Stromal cell of bone marrow (primary cell): ENCODE measurements at places on chromosomes 2 and 18.

- no peak for DNase-seq
Measured at GRCh38 chr2:212709280-212709679, 170.7 kb upstream of the ERBB4 start.

GRCh38 chr2:238425979-238426567, 654 bp upstream of the ASB1 start:
- DNase-seq = no peak

DNA sequence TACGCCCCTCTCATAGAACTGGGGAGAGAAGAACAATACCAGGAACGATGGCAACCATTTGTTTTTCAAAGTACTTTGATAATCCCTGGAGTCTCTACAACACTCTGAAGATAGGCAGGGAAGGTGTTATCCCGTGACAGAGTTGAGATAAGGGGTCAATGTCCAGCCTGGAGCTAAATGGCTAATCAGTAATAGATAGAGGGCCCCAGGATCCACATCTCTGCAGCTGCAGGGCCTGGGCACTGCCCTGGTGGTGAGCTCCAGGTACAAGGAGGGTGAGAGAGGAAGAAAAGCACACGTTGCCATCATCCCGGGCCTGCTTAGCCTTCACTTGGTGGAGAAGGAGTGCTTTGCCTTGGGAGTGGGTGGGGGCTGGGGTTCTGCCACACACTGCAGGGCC, 260.6 kb downstream of the PRKCE start:
- DNase-seq = no peak

DNA sequence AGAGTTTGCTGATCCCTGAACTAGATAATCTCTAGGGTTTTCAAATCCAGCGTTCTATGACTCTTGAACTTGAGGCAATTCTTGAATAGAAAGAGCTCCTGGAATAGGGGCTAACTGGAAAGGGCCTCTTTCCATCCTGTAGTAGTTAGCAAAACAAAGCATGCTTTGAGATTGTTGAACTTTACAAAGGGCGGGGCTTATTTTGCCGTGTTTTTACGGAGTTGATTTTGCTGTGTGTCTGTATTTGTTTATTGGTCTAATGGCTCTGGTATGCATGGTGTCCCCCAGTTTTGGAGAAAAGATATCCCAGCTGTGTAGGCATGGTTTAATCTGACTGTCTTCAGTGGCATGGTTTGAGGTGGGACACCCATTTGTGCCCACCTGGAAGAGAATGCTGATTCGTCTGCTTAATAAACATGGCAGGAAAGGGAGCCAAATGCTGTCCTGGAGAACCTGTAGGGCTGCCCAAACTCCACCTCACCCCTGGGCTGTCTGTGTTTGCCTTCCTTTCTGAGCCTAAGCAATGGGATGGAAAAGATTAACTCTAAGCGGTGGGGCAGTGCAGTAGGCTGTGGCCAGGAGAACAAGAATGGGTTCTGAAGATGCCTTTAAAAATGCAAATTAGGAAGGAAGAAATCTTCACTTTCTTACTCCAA, 74.1 kb upstream of the FOSL2 start:
- DNase-seq = no peak

DNA sequence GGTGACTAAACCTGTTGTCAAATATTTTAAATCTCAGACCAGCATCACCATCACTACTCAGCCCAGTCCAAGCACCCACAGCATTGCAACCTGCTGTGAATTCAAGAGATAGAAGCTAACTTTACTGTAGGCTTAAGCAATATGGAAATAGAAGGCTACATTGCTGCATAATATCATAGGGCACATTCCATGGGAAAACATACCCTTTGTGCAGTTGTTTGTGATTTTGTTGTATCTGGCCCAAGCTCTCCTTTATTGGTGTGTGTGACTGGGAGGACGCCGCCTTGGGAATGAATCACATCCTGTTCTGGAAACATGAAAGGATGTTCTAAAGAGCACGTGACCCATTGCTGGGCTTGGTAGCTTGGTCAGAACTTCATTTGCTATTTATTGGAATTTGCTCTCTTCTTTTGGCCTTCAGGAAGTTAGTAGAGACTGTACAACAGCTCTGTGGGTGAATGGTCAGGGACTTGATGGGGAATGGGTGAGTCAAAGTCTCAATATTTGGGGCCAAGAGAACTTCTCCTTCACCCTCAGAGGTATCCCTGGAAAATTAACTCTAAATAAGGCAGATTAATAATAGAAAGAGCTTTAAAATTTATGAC, 106.8 kb upstream of the SERPINE2 start:
- DNase-seq = peak; percentile 80
